Suppressor macrophage treated with lipopolysaccharide for 1 hour (primary cell): ENCODE measurements at places on chromosomes 3 and 15.

- DNase-seq = peak; percentile 48
These were observed 55.0 kb downstream of the RHCG start for GRCh38 chr15:89441295-89441812.

- no peak for DNase-seq
These were observed 9.5 kb downstream of the CCR9 start for GRCh38 chr3:45895686-45896468.

DNA sequence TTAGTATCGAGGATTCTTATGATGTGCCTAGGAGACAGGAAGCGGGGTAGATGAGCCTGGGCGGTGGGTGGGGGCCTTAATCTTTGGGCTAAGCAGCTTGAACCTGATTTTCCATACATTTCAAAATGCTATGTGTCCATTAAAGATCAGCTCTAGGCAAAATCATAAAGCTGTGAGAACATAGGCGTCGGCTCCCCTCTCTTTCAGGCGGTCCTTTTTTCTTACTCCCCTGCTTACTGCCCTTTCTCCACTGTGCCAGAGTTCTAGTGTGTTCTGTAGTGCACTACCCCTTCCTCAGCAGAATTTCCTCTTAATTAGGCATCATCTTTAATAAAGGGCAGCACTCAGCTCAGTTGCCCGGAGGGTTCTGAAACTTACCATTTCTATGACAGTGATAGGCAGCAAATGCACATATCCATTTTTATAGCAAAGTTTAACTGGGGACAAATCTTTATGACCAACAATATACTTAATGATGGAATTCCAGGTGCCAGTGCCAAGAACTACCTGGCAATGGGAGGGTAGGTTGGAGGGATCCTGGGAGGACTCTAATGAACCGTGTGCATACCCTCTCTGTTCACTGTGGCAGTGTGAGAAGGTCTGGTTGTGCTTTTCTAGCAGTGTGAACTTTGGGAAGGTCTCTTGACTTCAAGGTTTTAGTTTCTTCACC, 404.5 kb upstream of the TPM1 start:
- DNase-seq = no peak

DNA sequence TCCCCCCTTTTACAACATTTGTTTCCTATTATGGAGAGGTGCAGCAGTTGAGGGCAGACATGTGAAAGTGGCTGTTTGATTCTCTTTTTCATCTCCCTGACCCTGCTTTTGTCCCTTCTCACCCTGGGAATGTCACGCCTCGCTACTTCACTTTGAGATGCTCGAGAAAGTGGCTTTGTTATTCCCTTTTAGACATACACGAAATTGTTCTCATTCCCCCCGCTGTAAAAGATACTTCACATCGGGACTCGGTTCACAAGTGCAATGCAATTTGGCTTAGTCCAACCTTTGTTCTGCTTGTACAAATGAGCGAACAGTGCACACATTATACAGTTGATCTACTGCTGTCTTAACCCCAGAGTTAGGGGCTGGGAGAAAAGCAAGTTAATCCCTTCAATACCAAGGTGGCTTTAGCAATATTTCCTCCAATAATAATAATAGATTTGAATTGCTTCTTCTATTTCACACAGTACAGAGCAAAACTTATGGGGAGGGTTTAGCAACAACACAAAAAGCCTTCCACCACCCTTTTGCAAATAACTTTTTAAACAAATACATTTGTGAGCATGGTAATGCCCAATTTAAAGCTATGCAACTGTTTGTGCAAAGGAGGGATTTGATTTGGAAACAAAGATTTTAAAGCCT, 5.7 kb upstream of the FOXB1 start:
- no peak for DNase-seq

DNA sequence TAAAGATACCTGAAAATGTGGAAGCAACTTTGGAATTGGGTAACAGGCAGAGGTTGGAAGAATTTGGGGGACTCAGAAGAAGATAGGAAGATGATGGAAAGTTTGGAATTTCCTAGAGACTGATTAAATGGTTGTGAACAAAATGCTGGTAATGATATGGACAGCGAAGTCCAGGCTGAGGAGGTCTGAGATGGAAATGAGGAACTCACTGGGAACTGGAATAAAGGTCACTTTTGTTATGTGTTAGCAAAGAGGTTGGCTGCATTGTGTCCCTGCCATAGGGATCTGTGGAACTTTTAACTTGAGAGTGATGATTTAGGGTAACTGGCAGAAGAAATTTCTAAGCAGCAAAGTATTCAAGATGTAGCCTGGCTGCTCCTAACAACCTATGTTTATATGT, 13.0 kb downstream of the MITF start:
- peak; percentile 72 for DNase-seq

DNA sequence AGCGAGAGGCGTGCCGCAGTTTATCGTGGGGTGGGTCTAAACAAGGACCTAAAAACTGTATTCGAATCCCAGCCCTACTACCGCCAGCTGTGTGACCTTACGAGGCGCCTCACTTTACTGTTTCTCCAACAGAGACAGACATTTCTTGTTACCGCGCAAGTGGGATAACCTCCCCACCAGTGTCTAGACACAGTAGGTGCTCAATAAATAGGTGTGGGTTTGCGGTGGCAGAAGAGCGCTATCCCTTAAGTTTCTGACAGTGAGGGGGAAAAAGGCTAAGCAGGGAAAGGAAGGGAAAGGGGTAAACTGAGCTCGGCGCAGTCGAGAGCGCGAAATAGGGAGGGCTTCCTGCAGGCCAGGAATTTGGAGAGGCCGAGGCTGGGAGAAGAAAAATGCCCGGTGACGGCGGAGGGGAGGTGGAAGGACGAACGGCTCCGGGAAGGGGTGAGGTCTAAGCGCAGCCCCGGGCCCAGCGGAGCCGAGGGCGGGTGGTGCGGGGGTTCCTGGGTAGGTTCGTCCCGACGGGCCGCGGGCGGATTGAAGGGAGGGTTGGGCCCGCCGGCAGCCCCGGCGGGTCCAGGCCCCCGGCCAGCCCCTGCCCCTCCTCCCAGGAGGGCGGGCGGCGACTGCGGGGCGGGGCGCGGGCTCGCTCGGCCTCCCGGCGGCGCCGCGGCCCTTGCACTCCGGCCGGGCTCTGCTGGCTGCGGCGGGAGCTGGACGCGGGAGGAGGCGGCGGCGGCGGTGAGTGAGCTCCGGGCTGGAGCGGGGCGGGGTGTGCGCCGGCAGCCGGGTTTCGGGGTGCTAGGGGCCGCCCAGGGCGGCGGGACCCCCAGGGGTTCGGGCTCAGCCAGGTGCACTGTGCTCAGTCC, at the start of gene CGNL1:
Gene CGNL1, plus strand, starts transcription at position 679 of the 869 bp plus-strand sequence. CDS start 61,495 bp downstream, outside the sequence.
- DNase-seq = peak; percentile 22

- no peak for DNase-seq
These were observed 109.6 kb upstream of the CTDSPL start for GRCh38 chr3:37751967-37752648.

GRCh38 chr3:98780343-98780742, 17.2 kb downstream of the ST3GAL6 start:
- DNase-seq = peak; percentile 30

DNA sequence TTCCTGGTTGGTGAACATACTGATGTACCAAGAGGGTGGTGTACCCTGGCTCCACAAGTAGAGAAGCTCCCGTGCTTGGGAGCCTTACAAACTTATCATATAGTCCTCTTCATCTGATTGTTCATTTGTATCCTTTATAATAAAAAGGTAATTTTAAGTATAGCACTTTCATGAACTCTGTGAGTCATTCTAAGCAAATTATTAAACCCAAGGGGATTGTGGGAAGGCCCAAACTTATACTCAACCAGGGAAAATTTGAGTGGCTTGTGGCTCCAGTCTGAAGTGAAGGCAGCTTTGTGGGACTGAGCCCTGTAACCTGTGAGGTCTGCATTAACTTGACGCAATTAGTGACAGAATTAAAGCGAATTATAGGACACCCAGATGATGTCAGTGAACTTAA, 29.0 kb downstream of the TTBK2 start:
- no peak for DNase-seq

GRCh38 chr3:129942296-129942695, 32.2 kb upstream of the TRH start:
- DNase-seq = peak; percentile 84

DNA sequence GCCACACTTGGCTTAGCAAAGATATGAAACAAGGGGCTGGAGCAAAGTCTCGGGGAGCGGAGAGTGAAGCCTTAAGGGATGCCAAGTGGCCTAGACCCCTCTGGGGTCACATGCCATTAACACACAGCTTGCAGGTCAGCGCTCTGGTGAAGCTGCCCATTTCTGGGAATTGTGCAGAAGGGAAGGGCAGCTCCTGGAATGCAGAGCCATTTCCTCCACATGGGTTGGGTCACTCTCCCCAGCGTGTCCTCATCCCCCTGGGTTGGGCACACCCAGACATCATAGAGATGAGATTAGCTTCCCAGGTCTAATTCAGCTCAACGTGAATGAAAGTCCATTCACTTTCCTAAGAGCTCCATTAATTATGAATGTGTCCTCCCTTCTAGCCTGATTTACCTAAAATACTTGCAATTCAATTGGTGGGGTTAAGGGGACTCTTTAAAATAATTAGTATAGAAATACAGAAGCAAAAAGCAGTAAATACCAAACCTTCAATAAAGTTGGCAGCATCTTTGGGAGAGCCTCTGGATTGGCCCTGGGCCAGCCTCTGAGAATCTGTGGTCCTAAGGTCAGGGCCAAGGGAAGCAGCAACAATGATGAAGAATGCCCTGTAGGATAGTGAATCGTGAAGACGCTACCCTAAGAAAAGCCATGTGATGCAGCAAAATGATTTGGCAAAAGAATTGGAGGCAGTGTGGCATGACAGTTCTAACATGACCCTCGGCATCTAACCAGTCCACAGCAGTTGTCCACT, 17.8 kb downstream of the MRAS start:
- DNase-seq = no peak

GRCh38 chr3:64031540-64032508, 8.5 kb upstream of the PSMD6 start:
- no peak for DNase-seq

- peak; percentile 85 for DNase-seq
These were observed 56.4 kb upstream of the ARRDC4 start for GRCh38 chr15:97903971-97904572.

DNA sequence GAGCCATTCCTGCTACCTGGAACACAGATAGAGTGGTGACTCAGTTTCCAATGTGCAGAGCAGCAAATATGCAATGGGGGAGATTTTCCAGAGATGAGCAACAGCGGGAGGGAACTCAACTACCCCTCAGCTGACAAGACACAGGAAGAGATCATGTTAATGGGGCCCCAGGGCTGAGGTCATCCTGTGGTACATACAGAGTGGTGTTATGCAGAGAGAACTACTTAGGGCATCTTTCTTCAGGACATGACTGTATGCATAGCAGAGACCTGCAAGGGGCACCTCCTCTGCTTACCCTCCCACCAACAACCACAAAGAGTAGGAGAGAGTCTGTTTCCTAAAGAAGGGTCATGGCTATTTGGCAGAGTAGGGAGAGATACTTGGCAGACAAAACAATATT, 6.8 kb upstream of the TBC1D5 start:
- DNase-seq = peak; percentile 30

- DNase-seq = peak; percentile 36
These were observed 13.4 kb downstream of the SEC62 start for GRCh38 chr3:169980055-169980454.
